Activated naive CD8-positive, alpha-beta T cell treated with anti-CD3 and anti-CD28 coated beads, Interleukin-2, amount 50 U/mL, for 24 hours (primary cell): ENCODE measurements at places on chromosomes 5 and 9.

DNA sequence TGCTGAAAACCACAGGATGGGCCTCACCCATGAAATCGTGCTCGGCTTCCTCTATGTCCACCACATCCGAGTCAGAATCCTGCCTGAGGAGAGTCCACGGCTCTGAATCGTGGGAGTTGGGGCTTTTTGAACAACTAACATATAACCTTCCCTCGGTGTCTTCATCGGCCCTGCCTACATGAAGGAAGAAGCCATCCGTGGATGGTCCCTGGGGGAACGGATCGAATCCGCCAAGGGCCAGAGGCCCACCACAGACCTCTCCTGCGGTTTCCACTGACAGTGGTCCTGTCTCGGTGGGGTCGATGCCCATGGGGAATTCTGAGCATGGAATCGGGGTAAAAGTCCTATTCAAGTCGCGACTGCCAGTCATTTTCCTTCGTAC, 85.0 kb downstream of the CAMSAP1 start:
- no peak for DNase-seq

GRCh38 chr9:74570879-74571512, 73.9 kb downstream of the RORB start:
- DNase-seq = no peak

DNA sequence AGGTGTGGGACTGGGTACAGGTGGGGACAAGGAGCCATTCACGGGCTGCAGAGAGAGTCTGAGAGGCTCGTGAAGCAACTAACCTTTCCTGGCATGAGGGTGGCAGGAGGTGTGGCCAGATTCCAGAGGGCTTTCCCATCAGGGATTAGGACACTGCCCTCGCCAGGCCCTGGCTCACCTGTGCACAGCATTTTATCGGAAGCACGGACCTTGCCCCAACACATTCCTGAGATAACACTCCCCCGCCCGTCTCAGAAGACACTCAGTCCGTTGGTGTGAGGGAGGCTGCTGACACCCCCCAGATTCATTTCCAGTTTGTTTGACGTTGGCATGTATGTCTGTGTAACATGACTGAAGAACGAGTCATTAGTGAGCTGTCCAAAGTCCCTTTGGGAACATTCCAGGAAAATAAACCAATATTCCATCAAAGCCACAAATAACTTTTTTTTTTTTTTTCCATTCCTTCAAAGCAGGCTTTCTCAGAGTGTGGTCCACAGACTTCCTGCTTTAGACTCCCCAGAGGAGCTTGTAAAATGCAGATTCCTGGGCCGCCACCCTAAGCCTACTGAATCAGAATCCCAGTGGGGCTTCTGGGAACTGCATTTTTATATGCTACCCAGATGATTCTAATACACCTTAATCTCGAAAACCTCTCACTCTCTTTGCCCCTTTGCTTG, 23.4 kb downstream of the WWC1 start:
- DNase-seq = no peak

DNA sequence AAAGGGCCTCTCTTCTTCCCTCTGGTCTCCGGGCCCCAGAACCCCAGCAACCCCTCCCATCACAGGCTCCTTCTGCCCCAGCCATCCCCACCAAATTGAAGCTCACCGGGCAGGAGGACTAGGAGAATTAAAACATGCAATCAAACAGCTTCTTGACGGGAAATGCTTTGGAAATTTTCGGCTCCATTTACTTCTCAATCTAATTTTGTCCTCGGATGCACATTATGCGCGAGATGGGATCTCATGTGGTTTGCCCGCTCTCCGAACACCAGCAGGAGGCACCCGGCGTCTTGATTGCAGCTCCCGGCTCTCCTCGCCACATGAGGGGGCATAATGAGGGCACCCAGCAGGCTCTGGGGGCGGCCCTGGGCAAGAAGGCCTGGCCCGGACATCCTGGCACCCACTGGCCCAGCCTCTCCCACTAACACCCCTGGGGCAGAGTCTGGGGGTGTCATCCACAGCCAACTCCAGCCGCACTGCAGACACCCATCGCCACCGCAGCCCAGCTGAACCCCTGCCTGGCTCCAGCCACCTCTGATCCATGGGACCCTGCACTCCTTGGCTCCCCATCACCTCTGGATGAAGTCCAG, 135.5 kb downstream of the PAX5 start:
- no peak for DNase-seq

DNA sequence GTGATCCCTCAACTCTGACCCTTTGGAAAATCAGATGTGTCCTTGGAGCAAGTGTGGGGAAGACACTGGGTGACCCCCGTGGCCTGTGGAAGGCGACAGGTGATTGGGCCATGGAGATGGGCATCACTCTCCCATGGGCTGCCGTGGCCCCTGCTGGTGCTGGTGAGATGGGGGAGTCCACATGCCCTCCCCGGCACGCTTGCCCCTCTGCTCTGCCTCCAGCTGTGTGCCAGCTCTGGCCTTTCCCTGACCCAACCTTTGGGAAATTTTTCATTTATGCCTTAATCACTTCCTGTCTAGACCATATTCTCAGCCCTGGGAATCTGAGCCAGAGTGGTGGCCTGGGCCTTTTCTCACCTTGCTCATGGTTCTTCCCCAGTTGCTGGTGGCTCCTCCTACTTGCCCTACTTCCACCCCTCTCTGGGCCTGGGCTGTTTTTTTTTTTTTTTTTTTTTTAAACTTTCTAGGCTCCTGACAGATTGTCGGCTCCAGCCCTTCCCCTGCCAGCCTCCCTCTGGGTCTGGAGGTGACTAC, 56.6 kb downstream of the RGS3 start:
- peak; percentile 60 for DNase-seq

DNA sequence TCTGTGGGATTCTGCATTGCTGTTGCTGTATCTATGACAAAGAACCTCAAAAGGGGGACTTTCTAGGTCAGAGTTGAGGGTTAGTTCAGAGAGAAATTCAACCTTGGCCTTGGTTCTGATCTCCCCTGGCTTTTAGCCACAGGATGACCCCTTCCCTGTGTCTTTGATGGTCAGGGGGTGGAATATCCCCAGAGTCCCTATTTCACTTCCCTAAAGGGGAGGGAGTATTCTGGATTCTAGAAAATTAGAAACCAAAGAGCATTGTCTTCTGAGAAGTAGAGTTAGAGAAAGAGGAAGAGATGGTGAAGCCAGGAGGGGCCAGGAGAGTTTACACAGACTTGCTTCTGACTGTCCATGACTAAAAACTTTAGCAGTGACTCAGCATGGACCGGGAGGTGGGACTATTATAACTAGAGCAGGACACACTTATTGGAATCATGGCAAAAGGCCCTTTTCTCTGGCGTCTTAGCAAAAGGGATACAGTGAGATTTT, 56.2 kb upstream of the LPAR1 start:
- no peak for DNase-seq

- no peak for DNase-seq
Observed at GRCh38 chr9:89720696-89721175, 115.9 kb downstream of the GADD45G start.

GRCh38 chr5:6553972-6554371, 78.9 kb downstream of the NSUN2 start:
- no peak for DNase-seq

DNA sequence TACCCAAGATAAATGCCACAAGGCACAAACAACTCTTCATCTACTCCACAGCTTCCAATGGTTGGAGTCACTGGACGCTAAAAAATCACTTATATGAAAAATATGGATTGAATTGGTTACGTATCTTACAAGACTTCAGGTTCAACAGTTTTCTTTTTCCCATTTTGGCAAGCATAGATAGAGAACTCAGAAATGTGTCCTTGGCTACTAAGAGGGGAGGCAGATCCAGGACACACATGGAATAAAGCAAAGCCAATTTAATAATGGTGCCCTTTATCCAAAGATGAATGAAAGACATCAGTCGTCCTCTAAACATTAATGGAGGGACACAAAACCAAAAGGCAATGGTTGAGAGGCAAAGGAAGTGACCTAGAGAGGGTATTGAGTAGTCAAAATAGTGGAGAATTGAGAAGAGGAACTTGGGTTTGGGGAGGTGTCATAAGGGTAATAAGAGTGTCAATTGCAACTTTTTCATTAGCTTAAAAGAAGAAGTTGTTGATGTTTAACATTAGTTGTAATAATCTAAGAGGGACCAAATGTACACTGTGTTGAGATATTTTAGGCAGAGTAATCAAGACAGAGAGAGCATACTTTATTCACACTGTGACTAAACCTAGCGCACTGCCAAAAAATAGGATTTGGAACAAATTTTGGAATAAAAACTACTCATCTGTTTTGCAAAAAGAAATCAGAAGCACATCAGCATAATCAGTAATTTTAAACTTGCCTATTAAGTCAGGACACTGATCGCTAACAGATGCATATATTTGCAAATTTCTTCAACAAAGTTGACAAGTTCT, 308.2 kb downstream of the ARL15 start:
- DNase-seq = no peak

DNA sequence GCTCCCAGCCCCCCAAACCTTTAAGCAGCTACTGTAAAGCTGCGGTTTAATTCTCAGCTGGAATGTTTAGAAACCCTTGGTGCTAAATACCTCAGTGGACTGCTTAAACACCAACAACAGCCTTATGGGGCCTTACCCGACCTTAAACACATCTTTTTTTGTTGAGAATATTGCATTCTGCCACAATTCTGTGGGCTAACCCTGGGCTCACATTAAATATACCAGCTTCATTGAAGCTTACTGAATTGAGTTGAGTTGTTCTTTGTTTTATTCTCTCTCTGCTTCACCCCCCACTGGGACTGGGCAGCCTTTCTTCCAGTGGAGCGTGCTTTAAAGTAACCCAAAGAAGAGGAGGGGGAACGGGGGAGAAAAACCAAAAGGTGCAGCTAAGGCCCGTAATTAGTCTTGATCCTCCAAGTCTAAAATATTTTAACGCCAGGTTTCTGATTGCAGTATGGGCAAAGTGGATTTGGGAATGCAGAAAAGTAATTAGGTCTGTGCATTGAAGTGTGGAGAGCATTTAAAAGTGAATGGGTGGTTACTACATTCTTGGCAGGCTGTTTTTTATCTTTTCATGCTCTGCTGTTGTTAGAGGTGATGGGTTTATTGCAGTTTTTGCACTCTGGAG, 281.2 kb downstream of the NR2F1-AS1 start:
- no peak for DNase-seq

GRCh38 chr5:16518606-16519005, 53.0 kb upstream of the ZNF622 start:
- DNase-seq = no peak

GRCh38 chr5:61123145-61123544, 39.1 kb downstream of the SMIM15 start:
- no peak for DNase-seq

DNA sequence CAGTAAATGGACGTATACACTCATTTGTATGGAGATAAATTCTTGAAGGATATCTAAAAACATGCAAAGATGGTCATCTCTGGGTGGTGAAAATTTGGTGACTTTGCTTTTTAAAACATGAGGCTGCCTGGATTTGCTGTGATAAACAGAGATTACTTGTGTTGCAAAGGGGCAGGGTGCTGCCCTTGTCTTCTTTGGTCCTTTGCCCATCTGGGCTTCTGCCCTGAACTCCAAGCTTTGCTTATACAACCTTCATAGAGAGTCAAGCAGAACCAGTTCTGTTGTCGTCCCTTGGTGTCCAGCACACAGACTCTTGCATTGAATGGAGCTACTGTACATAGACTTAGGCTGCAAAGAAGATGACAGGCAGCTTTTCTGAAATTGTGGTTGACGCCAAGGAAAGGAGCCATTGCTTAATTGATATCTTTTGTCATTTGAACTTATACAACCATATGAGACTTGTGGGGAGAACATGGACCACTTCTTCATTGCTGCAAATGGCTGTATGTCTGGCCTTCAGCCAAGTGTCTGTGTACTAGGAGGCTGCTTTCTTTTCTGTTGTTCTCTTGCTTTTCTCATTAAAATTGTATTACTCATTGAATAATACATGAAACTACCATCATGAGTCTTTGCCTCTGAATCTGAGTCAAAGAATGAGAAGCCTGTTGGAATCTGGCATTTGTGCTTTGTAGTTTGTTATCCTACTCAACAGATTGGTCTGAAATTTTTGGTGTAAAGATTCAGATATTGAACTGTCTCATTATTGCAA, 152.5 kb downstream of the DMRT2 start:
- DNase-seq = no peak

DNA sequence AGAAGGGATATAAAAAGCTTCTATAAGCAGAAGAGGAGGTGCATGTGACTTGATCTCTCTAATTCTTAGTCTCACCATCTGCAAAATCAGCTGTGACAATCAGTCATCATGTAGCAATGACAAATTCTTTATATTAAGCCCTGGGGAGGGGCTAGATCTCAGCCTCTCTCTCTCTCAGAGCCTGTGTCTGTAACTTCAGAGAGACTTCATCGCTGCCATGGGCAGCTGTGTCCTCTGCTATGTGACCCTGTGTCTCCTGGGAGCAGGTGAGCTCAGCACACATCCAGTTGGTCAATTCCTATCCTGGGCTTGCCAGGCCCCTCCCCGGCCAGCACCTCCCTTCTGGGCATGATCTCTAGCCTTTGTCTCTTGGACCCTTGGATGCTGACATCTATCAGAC, 109.6 kb downstream of the ANKRD18B start:
- DNase-seq = no peak

GRCh38 chr9:97874624-97875023, 21.6 kb downstream of the FOXE1 start:
- DNase-seq = no peak

GRCh38 chr5:54573812-54574489, 56.4 kb downstream of the SNX18 start:
- DNase-seq = no peak

DNA sequence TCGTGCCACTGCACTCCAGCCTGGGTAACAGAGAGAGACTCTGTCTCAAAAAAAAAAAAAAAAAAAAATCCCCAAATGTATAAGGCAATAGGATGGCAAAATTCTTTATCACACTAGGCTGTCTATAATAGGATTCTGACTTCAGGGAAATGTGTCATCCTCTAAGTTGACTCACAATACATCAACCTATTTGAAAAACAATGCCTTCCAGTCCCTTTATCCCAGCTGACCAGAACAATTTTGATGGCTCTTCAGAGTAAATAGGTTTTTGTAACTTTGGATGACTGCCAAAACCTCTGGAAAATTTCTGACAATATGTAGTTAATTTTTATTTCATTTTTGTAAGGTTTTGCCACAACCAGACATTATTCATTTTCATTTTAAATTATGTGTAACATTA, 184.1 kb downstream of the CCDC192 start:
- DNase-seq = no peak

DNA sequence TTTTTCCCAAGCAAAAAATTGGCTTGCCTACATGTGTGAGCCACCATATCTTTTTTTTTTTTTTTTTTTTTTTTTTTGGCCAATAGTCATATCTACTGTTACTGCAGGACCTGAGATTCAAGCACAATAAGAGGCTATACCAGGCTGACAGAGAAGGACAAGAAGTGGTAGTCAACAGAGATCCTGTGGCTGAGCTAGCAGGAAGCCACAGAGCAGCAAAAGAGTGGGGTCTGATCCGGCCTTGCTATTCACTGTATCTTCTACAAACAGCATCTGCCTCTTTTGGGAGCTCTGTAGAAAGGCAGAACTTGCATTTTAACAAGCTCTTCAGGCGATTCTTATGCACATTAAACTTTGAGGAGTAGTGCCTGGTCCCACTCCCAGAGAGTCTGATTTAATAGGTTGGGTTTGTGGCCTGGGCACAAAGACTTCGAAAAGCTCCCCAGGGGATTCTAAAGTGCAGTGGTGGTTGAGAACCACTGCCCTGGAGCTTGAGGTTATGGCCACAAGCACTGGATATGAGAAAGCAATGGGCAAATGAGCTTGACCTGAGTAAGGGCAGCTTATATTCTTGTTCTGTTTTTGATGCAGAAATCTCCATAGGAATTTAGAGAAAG, 162.8 kb downstream of the PIK3R1 start:
- no peak for DNase-seq
